ENCODE measurements at places on chromosomes 11 and 22.

- no peak for DNase-seq
These were observed 26.1 kb upstream of the CARD16 start for GRCh38 chr11:105071089-105071732.

DNA sequence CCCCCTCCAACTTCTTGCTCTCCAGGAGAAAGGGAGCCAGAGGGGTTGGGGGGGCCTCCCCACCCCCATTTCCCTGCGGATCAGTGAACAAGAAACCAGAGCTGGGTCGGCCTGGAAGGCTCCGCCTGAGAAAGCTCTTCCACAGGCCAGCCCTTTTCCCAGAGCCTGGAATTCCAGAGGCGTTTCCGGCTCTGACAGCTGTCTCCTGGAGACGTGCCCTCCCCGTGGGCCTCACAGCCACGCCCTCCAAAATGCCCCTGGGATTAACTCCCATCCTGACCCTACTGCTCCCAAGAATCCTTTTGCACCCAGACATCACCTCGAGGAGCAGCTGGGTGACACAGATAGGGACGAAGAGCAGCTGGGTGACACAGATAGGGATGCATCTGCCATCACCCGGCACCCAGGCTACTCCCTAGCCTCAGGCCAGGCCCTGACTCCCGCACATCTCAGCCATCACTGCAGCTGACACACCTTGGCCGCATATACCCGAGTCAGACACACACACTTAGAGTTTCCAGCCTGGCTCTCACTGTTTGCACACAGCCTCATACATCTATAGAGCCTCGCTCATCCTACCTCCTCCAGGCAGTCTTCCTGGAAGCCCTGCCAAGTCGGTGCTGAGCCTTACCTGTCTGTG lies 7.6 kb upstream of the CDC42EP1 start:
- DNase-seq = no peak

DNA sequence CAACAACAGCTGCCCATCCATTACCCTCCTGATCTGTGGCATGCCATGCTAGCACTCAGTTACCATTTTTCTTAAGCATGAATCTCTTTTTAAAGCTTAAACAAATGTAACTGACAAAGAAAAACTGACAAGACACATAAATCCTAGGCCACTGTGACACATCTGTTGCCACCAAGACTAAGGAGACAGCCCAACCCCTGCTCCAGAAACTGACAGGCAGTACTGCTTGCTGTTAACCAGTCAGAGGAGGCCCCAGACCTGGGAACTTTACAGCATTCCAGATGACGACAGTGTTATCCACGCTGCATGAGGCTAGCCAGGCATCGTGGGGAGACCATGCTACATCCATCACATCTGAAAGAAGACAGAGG lies 33.8 kb downstream of the HIRA start:
- no peak for DNase-seq

GRCh38 chr22:42955087-42955635 lies 59.8 kb downstream of the PACSIN2 start:
- no peak for DNase-seq

GRCh38 chr11:88355887-88356286 lies 18.4 kb upstream of the CTSC start:
- no peak for DNase-seq

GRCh38 chr11:47572715-47573255 lies 6.0 kb downstream of the KBTBD4 start:
- no peak for DNase-seq

GRCh38 chr11:119875841-119876600 lies 147.0 kb upstream of the NECTIN1 start:
- DNase-seq = no peak

DNA sequence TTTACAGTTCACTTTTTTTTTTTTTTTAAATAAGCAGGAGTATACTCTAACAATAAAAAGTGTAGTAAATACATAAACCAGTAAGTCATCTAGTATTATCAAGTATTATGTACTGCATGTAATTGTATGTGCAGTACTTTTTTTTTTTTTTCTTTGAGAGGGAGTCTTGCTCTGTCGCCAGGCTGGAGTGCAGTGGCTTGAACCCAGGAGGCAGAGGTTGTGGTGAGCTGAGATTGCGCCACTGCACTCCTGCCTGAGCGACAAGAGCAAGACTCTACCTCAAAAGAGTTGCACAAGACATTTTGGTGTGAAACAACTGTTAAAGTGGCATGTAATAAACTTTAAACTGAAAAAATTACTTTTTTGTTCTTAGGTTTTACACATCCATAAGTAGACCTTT lies 16.7 kb downstream of the BCL2L13 start:
- DNase-seq = no peak

- no peak for DNase-seq
These were observed 2.2 kb downstream of the EML3 start for GRCh38 chr11:62610403-62610802.

DNA sequence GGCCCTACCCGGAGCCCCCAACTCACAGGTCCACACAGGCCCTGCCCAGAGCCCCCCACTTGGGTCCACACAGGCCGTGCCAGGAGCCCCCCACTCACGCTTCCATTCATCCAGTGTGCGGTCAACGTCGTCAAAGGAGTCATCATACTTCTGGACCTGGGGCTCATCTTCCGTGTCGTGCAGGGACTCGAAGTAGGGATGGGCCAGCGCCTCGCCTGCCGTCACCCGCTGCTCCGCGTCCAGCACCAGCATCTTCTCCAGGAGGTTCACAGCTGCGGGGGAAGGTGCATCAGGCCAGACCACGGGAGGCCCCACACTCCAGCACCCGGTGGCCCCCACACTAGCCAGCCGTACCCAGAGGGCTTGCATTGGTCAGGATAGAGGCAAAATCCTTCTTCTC lies 4.0 kb upstream of the HDAC10 start:
- DNase-seq = no peak

- DNase-seq = no peak
These were observed 102.0 kb downstream of the VPREB1 start for GRCh38 chr22:22346401-22347107.

- no peak for DNase-seq
These were observed 67.9 kb upstream of the WNT7B start for GRCh38 chr22:46044621-46045458.

DNA sequence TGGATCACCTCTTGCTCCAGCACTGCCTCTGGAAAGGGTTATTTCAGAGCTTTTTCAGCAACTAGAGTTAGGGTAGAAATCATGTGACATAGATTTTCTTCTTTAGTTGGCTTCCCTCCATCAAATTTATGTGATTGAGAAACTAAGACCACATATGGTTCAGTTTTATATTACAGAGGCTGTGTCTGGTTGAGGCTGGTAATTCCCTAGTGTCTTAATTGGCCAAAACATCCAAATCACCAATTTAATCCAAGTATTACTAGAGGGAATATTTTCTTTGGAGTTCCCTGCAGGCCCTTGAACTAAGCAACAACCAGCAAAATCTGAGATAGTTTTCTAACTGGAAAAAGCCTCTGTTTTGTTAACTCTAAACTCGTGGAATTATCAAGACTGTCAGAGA lies 136.3 kb downstream of the ARHGAP42 start:
- no peak for DNase-seq

DNA sequence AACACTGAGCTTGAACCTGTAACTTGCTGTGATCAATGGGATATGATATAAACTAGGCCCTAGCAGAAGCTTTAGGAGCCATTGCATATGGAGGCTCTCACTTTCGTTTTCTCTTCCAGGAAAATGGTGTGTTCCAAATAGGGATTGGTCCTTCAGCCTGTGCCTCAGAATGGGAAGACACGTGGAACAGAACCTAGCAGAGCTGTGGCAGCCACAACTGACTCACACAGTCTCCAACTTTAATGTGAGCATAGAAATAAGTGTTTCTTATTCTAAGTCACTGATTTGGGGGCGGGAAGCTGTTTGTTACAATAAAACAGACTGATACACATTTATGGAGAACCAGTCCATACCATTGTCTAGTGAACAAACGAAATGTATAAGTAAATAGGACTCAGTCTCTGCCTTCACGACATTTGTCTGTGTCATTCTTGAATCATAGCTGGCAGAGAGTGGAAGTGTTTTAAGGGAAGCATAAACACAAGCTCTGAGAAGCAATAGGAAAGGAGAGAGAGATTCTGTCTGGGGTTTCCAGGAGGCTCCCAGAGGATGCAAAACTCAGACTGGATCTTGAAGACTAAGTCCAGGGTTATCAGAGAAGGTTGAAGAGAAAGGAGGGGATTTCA lies 97.3 kb downstream of the GALNT18 start:
- no peak for DNase-seq

GRCh38 chr11:118151431-118151830 lies 1.2 kb downstream of the SCN4B start:
- DNase-seq = no peak

GRCh38 chr11:5703741-5704536 lies 14.3 kb downstream of the TRIM22 start:
- DNase-seq = no peak

DNA sequence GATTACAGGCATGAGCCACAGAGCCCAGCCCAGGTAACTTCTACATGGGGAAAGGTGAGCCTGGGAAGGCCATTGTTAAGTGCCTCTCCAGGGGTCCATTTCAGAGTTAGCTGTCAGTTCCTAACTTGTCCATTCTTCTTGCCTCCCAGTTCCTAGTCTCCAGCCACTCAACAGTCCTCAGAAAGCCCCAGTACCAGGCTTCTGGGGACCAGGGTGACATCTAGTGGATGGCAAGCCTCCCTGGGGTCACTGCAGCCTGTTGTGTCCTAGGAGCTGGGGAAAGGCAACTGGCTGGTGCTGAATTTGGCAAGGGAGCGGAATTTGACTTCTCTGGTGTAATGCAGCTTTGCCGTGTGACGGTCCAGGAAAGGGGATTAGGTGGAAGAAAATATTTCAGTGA lies 2.1 kb downstream of the LGALS12 start:
- DNase-seq = no peak

DNA sequence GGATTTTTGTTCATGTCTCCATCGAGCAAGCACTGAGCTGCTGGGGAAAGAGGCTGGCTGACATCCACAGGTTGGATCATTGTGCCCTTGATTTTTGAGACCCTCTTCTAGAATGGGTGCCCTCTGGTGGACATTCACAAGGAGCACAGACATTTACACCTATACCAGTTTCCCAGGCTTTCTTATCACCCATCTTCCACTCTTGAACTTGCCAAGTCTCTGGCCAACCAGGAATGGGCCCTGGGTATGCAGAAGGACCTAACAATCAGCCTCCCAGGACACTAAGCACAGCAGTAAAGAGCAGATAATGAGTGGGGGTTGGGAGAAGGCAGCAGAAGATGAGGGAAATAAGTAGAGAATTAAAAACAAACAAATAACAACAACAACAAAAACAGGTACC lies 5.7 kb upstream of the INTS4 start:
- no peak for DNase-seq

- no peak for DNase-seq
These were observed 145.2 kb downstream of the FCHSD2 start for GRCh38 chr11:72996959-72997358.
